ENCODE measurements at places on chromosomes 12 and 14.

- no peak for DNase-seq
These were observed 74.3 kb downstream of the SRGAP1 start for GRCh38 chr12:63918800-63919300.

- no peak for DNase-seq
These were observed 222.5 kb upstream of the GRIP1 start for GRCh38 chr12:66901138-66901932.

DNA sequence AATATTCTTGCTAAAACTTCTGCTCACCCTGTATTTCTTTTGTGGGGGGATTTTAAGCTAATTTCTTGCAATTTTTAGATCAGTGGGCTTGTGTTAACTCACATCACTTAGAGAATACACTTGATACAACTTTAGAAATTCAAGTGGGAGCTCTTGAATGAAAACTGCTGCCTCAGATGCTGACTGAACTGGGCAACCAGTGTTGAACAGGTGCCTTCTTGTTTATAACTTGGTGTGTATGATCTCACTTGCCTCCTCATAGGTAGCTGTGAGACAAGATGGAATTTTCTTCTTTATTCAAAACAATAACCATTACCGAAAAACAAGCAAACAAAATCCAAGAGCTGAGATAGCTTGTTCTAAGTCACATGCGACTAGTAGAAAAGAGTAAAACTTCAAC is 63.5 kb downstream of the FGD4 start:
- no peak for DNase-seq

DNA sequence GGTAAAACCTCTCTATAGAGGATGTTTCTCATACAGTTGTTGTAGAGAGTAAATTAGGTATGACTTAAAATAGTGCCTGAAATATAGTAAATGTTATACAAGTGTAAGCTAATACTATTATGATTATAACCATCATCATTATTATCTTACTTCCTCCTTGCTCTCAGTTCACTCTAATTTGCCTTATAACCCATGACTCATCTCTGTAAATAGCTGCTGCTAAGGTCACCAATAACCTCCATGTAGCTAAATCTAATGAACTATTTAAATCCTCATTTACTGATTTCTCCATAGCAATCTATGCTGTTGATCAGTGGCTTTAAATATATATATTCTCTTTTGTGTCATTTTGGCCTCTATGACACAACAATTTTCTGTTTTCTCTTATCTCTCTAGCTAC is 109.6 kb downstream of the RMST start:
- DNase-seq = no peak

GRCh38 chr12:22935501-22935900 is 310.5 kb downstream of the ETNK1 start:
- DNase-seq = no peak

DNA sequence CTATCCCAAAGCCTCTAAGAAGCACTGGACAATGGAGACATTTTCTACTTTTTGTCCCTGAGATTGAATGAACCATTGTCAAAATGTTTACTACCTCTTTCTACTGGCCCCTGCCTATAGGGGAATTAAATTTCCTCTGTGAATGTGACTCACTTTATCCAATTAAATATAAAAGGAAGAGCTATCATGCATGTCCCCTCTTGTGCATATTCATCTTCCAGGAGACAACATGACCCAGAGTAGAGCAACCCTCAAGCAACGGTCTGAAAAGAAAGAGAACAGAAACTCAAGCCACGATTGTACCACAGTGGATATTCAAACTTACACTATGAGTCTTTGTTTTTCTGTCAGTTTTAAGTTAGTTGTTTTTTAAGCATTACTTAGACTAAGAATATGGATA is 938.4 kb upstream of the ATXN7L3B start:
- DNase-seq = no peak

DNA sequence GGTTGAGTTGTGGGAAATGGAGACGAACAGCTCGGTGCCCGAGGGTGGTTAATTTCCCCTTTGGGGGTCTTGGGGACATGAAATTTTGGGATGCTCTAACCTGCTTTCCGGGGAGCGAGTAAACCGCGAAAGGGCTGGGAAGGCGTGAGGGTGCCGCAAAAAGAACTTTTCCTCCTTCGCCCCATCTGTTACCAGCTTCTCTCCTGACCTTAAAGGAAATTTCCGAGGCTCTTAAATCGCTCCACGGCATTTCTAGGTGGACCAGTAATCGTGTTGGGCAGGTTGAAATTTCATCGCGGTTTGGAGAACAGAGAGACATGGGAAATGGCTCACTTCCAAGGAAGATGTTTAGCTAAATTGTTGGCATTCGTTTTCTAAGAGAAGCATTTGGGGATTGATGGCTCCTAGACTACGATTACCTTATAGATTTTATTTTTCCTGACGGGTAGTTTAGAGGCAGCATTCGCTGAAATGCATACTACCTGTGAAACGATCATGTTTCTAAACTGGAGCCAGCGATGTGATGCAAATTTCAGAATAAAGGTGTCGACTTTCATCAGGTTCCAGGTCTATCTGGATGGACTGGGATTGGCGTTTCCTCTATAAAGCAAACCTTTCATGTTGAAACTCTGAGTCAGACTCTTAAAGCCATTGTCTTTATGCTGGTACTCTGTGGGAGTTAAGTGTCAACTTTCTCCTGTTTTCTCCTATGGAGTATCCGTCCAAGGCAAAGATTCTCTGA is 414.5 kb downstream of the PCNX1 start:
- peak; percentile 22 for DNase-seq

- DNase-seq = peak; percentile 42
These were observed 352.7 kb downstream of the AEBP2 start for GRCh38 chr12:19792028-19792427.

DNA sequence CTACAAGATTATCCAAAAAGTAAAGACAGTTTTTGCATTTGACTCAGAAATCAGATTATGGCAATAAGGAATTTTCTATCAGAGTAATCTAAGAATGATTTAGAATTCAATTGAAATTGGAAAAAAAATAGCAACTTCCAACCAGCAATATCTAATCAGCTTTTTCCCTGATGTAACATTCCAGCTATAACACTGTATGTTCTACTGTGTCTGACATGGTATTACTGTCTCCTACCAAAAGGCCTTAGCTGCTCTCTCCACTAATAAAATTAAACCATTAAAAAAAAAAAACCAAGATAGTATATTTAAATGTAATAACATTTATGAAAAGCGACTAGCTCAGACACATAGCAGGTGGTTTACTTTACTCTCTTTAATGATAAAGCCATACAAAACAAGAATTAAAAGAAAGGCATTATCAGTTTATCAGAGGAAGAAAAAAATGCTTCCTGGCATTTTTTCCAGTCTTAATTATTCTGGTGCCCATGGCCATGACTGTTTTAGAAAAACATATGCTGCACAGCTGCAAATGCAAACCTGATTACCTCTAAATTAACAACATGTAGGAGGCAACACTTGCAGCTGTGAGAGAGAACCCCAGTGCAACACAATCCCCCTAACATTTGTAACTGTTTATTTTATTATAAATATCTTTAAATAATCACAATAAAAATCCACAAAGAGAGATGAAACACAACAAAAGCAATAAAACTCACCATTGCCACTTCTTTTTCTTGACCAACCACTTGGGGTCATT is 28.8 kb downstream of the PHLDA1 start:
- no peak for DNase-seq

DNA sequence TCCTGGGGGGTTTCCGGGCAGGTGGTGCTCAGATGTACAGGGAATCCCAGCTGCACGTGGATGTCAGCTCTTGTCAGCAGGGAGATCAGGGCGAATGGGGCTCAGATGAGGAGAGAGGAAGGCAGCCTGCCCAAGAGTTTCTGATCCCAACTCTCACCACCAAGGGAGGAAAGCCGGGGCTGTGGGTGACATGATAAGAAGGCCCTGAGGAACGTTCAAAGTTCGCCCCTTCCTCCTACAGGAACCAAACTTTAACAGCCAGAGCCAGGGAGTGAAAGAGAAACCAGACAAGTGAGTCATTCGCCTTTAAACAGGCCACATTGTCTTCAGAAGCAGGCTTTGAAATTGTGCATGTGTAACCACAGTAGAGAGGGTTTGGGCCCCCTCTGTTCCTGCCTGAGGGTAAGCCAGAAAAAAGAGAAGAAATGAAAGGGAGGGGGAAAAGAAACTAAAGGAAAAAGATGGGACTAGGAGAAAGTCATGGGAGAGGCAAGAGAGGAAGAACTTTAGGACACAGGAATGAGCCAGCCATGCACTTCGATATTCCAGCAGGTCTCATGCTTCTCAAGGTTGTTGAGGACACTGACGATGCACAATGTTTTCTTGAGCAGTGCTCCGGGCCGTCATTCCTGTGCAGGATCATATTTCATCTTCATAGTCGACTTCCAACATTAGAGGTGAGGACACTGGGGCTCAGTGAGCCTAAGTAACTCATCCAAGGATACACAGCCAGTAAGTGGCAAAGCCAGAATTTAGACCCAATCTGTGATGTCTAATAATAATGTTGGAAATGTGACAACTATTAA is 691.4 kb upstream of the TBX3 start:
- DNase-seq = peak; percentile 30

Data from activated CD4-positive, alpha-beta T cell treated with anti-CD3 and anti-CD28 coated beads, Interleukin-2, Interleukin-6, amounts not matched to agents 100 ng/mL and 50 ng/mL, durations not matched to agents 16 hours and 8 hours (primary cell).